ENCODE measurements at places on chromosomes 12 and 14.

DNA sequence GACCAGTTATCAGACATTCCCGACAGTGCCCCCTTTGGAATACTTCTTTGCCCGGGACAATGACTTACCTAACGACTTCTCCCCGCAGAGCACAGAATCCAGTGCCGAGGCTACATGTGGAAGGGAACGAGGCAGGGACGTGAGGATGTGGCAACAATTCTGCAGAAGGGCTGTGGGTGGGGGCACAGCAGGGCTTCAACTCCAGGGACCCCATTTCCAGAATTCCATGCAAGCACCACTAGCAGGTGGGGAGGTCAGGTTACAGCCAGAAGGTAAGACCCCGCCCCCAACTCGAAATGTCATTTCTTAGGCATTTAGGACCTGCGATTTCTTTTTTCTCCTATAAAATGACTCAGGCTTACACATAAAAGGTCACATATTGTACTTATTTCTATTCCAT lies 207.9 kb downstream of the TMEM132C start:
- no peak overlapping the region for H3K27ac ChIP-seq
- no peaks in the 10 kb centered on the region for H3K4me1 ChIP-seq
- H3K4me3 ChIP-seq = no peak overlapping the region
- no peaks in the 10 kb centered on the region for H3K36me3 ChIP-seq
- no peaks in the 10 kb centered on the region for H3K27me3 ChIP-seq
- DNase-seq = no peak

DNA sequence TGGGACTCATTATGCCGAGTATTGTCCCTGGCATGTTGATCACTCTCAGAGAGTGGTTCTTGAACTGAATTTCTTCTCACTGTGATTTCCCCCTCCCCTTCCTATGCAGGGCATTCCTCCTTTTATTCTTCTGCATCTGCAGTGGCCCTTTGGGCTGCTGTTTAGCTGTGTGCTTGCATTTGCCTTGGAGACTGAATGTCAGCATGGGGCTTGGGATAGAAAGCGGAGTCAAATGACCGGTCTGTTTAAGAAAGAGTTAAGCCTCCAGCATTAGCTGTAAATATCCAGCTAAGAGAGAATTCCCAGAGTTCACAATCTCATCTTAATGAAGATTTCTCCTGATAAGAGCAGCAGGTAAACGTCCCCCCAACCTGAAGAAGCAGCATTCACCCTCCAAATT lies 65.6 kb upstream of the RMST start:
- H3K27ac ChIP-seq = no peak overlapping the region
- H3K36me3 ChIP-seq = no peaks in the 10 kb centered on the region
- no peak for DNase-seq

DNA sequence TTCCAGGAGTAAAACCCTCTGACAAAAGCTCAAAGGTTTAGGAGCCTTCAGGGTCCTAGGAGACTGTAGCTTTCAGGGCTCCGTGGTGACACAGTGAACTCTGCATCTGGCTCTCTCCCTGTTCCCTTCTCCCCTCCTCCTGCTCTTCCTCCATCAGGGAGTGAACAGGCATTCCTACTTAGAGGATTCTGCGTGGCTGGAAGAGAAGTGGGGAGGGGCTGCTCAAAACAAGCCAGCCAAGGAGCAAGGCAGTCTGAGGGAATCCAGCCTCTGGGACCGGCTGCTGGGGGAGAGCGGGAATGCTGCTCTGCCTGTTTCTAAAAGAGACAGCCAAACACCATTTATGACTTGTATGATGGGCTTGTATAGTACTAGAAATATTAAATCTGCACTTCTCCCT lies 49.5 kb downstream of the RBMS2 start:
- no peak for DNase-seq
- H3K36me3 ChIP-seq = no peaks in the 10 kb centered on the region
- H3K27ac ChIP-seq = no peak overlapping the region
- peaks cover 23% of the 10 kb centered on the region for H3K4me1 ChIP-seq
- H3K27me3 ChIP-seq = no peaks in the 10 kb centered on the region

- DNase-seq = peak; percentile 45
- peaks cover 58% of the 10 kb centered on the region for H3K4me1 ChIP-seq
- H3K27me3 ChIP-seq = peaks cover 86% of the 10 kb centered on the region
- no peaks in the 10 kb centered on the region for H3K36me3 ChIP-seq
Measured at GRCh38 chr14:60648934-60649874, at the start of gene SIX1. Gene SIX1 (minus strand): TSS chr14:60649477. CDS start chr14:60649189, 288 bp downstream.

All from activated CD4-positive, alpha-beta memory T cell treated with anti-CD3 and anti-CD28 coated beads for 36 hours (primary cell).